Stimulated activated naive B cell treated with anti-CD40 and anti-IgM and Interleukin-4, amounts not matched to agents 10 μg/mL and 1 μg/mL and 100 μg/mL, for 72 hours (primary cell): ENCODE measurements at places on chromosomes 3 and 15.
A peak's percentile ranks its signal among the peaks of the same experiment; 100 is the strongest.

- no peak for DNase-seq
Measured at GRCh38 chr15:101773496-101774100, 29.7 kb upstream of the OR4F6 start.

DNA sequence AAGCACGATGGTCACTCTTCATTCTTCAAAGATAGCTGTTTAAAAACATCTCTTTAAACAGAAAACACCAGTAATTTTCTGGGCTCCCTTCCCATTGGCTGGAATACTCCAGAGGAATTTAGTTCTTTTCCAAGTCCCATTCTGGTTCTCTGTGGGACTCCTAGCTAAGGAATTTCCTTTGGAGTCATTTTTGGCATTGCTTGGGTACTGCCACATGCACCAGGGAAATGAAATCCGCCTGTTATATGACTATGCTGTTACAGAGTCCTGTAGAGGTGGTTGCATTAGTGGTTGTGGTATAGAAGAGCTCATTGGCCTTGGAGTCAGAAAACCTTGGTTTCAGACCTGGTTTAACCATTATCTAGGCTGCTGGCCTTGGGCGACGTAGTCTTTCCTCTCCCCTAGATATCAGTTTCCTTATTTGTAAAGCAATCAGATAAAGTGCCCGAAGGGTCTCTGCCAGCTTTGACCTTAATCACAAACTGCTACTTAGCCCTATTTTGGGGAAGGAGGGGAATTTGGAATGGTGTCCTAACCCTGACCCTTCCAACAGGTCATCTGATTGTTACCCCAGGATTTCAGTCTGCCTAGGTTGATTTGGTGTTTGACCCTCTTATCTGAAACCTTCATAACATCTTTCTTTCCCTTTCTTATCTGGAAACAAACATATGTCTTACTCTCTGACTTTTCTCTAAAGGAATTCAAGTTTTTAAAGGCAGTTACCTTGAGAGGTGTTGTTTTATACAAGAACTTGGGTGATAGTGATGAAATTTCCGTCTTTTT, 13.4 kb downstream of the RTP1 start:
- no peak for DNase-seq

GRCh38 chr3:118791246-118791645, 243.4 kb downstream of the IGSF11 start:
- DNase-seq, result no peak

DNA sequence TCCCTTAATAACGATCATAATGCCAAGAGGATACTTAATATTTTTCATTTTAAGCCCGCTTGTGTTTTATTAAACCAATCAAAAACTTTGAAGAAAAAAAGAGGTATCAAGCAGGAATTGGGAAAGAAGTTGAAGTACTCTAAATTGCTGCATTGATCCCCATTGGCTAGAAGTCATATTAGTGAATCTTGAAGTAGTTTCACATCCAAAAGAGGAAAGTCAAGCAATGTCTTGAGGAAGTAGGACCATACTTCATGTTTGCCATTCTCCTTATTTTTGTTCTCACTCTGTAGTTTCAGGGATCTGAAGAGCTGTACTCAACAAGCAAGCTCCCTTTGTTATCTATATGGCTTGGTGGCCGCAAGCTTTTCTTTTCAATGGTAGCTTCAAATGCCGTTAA, 2.2 kb downstream of the SCAANT1 start:
- DNase-seq, result no peak

DNA sequence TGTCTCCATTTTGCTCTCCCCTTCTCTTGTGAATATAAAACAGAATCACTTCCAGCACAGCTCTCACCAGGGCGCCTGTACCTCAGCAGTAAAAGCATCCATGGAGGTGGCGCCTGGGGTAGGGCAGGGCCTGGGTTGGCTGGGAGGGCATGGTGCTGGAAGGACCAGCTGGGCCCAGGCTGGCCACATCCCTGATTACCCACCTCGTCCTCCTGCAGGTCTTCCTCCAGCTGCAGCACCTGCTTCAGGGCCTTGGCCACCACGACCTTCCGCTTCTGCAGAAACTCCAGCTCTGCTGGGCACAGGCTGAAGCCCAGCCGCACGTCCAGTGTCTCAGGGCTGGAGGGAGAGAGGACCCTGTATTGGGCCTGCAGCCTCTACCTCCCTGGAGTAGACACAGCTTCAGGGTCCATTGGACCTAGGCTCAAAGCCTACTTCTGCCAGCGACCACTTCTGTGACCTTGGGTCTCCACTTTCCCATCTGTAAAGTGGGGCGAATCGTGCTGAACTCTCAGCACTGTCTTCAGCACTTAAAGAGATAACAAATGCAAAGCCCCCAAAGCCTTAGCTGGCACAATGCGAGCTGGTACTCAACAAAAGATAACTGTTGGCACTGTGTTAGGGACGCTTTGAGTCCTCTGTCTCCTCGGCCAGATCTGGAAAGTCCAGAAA, 23.8 kb downstream of the PLA2G4E start:
- no peak for DNase-seq

DNA sequence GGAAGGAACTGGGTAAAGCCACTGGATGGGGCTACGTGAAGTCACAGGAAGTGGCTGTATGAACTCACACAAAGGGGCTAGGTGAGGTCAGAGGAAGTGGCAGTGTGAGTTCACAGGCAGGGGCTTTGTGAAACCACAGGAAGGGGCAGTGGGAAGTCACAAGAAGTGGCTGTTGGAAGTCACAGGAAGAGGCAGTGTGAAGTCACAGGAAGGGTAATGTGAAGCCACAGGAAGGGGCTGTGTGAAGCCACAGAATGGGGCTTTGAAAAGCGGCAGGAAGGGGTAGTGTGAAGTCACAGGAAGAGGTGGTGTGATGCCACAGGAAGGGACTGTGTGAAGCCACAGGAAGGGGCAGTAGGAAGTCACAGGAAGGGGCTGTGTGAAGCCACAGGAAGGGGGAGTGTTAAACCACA, 34.6 kb downstream of the GASK1A start:
- no peak for DNase-seq

GRCh38 chr3:165347526-165347925, 151.3 kb upstream of the SLITRK3 start:
- DNase-seq, result no peak

DNA sequence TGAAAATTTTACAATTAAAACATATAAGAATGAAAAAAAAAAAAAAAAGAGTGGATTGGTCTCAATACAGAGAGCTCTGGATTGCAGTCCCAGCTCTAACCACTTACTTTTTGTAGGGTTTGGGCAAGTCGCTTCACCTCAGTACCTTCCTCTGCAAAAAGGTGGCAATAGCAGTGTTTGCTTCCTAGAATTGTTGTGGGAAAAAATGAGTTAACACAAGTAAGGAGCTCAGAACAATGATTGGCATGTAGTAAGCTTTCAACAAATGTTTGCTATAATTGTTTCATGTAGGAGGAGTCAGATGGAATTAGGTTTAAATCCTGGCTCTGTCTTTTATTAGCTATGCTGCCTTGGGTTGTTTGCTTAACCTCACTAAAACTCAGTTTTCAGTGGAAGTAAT, 425.2 kb upstream of the TBL1XR1 start:
- DNase-seq, result no peak

- peak; percentile 68 for DNase-seq
Measured at GRCh38 chr3:125141596-125142419, 70.7 kb downstream of the SLC12A8 start.

- DNase-seq, result no peak
Measured at GRCh38 chr3:106529738-106530137, 660.9 kb upstream of the CBLB start.

GRCh38 chr15:39788108-39788507, 5.5 kb upstream of the FSIP1 start:
- DNase-seq, result no peak

DNA sequence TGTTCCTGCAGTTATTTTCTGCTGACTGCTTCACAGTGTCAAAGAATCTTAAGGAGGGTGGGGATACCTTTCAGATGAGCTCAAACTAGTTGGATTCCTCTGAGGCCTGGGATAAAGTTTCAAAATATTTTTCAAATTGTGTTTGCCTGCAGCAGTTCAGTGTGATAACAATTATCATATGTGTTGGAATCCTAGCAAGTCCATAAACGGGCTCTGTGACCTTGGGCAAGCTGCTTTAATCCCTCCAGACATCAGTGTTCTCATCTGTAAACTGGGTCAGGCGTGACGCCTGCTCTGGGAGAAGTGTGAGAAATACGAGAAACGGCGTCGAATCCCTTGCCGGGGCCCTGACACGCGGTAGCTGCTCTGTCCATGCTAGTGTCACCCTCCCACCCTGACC, 153.5 kb downstream of the UACA start:
- no peak for DNase-seq

GRCh38 chr3:126547721-126548120, 11.0 kb downstream of the C3orf22 start:
- DNase-seq, result no peak

- DNase-seq, result no peak
Measured at GRCh38 chr15:25543196-25543595, 104.4 kb upstream of the UBE3A start.

GRCh38 chr3:99674086-99674789, 35.8 kb downstream of the COL8A1 start:
- DNase-seq, result no peak

DNA sequence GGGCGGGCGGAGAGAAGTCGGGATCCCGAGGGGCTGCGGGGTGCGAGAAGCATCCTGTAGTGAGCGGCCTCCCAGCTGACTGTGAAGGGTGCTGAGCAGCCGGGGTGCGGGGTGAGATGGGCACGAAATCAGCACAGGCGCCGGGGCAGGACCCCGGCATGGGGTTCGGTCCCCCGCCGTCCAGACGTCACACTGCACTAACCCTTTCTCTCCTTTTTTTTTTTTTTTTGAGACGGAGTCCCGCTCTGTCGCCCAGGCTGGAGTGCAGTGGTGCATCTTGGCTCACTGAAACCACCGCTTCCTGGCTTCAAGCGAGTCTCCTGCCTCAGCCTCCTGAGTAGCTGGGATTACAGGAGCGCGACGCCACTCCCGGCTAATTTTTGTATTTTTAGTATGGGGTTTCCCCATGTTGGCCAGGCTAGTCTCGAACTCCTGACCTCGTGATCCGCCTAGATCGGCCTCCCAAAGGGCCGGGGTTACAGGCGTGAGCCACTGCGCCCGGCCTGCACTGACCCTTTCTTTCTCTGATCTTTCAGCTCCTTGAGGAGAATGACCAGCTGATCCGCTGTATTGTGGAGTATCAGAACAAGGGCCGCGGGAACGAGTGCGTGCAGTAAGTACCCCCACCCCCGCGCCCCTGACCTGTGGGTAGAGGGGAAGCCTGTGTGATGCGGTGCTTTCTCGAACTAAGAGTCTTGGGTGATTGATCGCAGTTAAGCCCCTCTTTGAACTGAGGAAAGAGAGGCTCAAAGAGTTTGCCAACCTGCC, 513 bp downstream of the SS18L2 start:
- peak; percentile 5 for DNase-seq

DNA sequence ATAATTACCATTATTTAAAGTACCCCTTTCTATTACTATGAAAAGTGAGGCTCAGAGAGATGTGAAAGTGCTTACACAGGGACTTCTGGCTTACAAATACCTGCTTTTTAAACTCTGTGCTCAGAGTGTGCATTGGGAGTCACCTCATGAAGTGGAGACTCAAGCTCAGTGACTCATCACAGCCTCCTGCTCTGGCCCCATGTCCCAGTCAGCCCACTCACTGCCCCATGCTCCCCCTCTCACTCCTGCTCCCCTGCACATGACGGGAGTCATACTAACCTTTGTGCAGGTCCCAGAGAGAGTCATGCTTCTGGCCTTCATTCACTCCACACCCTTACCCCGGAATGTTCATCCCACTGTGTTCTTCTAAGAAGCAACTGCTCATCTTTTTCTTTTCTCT, 20.2 kb downstream of the CCR1 start:
- no peak for DNase-seq

GRCh38 chr3:145620486-145620885, 540.5 kb downstream of the PLOD2 start:
- no peak for DNase-seq

GRCh38 chr3:17182166-17182565, 297.4 kb downstream of the PLCL2 start:
- DNase-seq, result no peak

GRCh38 chr15:34206011-34206410, 3.9 kb downstream of the KATNBL1 start:
- DNase-seq, result no peak
